ENCODE measurements at places on chromosomes 7 and 10.

- no peak for DNase-seq
These were observed 201.0 kb upstream of the IMMP2L start for GRCh38 chr7:111763221-111763801.

DNA sequence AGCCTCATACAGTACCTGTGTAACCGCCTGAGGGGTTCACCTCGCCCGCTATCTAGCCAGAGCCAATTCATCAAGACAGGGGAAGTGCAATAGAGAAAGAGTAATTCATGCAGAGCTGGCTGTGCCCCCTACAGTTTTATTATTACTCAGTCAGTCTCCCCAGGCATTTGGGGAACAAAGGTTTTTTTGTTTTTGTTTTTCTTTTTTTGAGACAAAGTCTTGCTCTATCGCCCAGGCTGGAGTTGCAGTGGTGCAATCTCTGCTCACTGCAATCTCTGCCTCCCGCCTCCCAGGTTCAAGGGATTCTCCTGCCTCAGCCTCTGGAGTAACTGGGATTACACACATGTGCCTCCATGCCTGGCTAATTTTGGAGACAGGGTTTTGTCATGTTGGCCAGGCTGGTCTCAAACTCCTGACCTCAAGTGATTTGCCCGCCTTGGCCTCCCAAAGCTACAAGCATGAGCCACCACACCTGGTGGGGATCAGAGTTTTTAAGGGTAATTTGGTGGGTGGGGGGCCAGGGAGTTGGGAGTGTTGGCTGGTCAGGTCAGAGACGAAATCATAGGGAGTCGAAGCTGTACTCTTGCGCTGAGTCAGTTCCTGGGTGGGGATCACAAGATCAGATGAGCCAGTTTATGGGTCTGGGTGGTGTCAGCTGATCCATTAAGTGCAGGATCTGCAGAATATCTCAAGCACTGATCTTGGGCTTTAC lies 116.5 kb downstream of the MARCHF5 start:
- DNase-seq = no peak

DNA sequence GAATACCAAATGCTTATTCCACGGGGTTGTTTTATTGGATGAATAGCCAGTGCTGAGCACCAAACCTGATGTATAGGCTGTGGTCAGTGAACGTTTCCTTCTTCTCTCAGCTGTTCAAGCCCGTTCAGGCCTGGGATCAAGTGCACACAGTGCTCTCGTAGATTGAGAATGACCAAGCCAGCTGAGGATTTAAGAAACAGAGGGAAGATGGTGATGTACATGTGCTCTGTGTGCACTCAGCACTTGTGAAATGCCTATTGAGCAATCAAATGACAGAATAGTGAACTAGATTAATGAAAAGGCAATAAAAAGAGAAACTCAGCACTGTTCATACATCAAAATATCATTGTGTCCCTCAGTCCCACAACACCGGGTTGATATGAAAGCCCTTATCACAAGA lies 302.5 kb downstream of the BMPER start:
- no peak for DNase-seq

DNA sequence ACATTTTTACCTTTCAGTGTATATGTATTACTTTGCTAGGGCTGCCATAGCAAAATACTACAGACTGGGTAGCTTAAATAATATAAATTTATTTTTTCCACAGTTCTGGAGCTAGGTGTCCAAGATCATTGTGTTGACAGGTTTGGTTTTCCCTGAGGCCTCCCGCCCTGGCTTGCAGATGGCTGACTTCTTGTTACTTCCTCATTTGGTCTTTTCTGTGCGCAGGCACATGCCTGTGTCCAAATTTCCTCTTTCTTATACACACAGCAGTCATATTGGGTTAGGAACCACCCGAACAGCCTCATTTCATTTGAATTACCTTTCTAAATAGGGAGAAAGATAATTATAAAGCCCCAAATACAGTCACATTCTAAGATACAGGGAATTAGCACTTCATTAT lies 521.6 kb upstream of the SORCS1 start:
- no peak for DNase-seq

- no peak for DNase-seq
These were observed 327.2 kb downstream of the MDFIC start for GRCh38 chr7:115249080-115249479.

DNA sequence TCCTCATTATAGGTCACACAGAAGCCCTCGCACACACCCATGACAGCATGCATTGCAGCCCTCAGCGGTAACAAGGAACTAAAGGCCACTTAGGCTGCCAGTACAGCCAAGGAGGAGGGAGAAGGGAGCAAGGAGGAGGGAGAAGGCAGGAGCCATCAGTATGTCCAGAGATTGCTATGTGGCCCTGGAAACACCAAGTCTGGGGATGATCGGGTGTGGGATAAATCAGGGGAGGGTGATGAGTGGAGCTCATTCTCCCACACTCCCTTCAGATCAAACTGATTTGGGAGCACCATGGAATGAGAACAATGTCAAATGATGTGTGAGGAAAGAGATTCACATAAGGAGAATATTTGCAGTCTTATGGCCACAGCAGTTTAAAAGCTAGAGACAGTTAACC lies 350.9 kb downstream of the TNS3 start:
- DNase-seq = no peak

DNA sequence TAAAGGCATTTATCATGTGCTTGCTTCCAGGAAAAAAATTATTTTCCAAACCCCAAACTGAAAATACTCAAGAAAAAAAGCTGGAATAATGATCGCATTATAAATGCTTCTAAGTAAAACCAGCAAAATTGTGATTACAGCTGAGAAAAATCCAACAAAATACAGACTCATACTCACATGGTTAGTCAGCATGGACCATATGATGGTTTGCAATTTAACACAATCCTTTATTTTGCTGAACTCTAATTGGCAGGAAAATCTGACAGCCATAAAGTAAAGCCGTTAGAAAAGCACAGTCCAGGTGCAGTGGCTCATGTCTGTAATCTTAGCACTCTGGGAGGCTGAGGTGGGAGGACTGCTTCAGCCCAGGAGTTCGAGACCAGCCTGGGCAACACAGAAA lies 59.6 kb downstream of the BRI3 start:
- no peak for DNase-seq

- DNase-seq = no peak
These were observed 54.8 kb upstream of the CALCR start for GRCh38 chr7:93629291-93629801.

- no peak for DNase-seq
These were observed 255.8 kb upstream of the PHYHIPL start for GRCh38 chr10:58920655-58921003.

DNA sequence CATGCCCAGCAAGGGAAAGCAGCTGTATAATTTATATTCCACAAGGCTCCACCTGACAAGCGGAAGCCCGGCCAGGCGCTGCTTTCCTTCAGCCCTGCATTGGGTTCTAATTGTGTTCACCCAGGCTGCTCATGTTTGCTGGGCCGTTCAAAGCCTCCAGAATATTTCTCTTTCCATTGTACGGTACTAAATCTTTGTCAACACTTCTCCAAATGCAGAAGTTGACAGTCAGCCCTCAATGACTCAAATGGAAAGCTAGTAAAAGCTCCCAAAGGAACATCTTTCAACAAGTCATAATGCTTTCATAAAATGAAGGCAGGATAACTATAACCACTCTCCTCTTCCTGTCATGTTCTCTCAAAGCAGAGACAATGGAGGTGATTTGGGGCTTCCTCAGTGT lies 17.8 kb upstream of the CPXM2 start:
- no peak for DNase-seq

GRCh38 chr7:111835066-111835465 lies 272.8 kb upstream of the IMMP2L start:
- DNase-seq = no peak

GRCh38 chr7:142400042-142400533 lies 142.2 kb upstream of the PRSS58 start:
- no peak for DNase-seq

GRCh38 chr7:37209195-37209594 lies 239.5 kb downstream of the ELMO1 start:
- DNase-seq = no peak

DNA sequence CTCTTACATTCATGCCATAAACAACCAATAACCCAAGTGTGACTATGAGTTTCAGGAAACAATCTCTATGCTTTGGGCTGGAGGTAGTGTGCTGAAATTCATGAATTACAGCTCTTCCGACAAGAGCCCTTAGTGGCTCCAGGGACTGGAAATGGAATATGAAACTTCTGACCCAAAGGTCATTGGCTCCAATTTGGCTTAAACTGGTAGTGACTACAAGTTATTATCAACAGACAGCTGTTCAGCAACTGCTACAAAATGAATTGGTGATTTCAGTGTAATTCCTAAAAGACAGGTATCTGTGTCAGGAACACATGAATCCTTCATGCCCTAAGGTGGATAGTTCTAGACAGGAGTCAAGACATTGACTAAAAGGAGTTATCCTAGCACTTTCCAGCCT lies 745.4 kb downstream of the PHTF2 start:
- no peak for DNase-seq

DNA sequence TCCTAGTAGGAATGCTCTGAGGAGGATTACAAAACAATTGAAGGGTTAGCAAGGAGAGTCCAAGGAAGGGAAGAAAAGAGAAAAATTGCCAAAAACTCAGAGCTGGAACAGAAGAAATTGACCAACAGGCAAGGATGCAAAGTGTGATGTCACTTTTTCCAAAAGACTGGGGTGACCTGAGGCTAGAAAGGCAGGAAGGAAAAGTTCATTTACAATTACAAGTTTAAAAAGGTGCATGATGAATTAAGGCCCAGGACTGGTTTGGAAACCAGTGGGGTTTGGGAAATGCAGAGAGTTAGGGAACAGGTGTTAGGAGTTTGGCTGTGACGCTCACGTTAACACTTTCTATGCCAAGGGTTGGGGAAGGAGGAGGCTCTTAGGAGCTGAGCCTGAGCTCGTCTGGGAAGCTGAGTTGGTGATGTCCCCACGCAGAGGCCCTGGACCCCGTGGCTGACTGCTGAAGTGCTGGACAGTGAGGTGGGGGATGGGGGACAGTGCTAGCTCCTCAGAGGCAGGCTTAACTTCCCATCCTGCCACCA lies 92.6 kb upstream of the PODXL start:
- DNase-seq = no peak

- DNase-seq = no peak
These were observed 386.9 kb downstream of the POM121L12 start for GRCh38 chr7:53422291-53422690.

DNA sequence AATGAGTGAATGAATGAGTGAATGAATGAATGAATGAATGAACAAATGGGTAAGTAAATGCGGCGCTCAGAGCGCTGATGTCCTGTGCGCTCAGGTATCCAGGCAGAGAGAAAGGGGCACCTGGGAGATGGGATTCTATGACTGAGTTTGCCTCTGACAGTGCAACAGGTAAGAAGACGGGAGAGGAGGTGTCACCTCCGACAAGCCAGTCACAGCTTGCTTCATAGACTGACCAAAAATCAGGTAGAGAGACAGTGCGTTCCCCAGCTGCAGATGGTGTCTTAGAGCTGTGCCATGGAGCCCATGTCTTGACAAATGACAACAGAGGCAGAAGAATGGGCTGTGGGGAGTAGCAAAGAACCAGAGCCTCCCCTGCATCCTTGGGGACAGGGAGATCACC lies 327.3 kb downstream of the FGFR2 start:
- DNase-seq = no peak

GRCh38 chr7:24299192-24299591 lies 15.2 kb downstream of the NPY start:
- DNase-seq = no peak

GRCh38 chr7:7923818-7924217 lies 44.8 kb upstream of the GLCCI1 start:
- no peak for DNase-seq

DNA sequence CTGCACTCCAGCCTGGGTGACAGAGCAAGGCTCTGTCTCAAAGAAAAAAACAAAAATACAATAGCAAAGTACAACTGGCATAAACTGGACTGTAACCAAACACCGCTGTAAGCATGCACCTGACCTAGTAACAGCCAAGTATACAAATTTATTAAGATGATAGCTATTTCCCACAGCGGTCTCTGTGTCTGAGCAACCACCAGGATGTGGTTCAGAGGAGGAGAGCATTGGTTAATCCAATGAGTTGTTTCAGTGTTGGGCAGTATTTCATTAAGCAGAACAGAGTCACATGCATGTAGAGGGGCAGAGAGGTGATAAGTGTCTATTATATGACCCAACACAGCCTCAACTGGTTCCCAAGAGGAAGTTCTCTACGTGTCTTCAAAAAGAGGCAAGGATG lies 4.0 kb downstream of the SLC16A12 start:
- DNase-seq = no peak

DNA sequence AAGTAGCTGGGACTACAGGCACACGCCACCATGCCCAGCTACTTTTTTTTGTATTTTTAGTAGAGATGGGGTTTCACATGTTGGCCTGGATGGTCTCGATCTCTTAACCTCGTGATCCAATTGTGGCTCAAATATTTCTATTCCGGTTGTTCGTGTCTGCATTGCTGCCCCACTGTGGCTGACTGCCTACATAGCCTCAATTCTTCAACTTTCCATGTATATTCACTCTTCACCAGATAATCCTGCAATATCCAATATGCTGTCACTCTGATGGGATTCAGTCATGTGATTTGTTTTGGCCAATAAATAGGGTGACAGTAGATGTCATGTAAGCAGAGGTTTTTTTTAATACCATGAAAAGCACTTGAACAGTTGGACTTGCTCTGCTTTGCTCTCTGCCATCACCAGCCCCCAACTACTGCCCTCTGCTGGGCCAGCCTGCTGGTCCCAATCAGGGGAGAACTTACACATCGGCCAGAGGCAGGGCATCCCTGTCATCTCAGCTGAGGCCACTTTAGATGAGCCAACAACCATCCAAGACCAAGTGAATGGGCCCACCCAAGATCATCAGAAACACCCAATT lies 56.7 kb downstream of the NSUN6 start:
- DNase-seq = no peak

DNA sequence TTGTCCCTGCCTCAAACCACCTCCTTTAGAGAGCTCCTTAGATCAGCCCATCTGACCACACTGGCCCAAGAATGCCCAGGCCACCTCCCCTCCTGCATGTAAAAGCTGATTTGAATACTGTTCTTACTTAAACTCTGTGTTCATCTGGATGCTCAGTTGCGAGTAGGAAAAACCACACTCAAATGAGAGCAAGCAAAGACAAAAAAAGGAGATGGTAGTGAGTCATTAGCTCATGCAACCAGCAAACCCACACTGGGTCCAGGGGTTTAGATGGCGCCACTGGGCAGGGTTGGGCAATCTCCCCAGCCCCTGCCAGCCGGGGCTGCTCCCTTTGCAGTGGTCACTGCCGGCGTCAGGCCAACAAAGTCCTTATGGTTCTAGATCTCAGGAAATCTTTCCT lies 32.7 kb downstream of the TSPAN15 start:
- no peak for DNase-seq

DNA sequence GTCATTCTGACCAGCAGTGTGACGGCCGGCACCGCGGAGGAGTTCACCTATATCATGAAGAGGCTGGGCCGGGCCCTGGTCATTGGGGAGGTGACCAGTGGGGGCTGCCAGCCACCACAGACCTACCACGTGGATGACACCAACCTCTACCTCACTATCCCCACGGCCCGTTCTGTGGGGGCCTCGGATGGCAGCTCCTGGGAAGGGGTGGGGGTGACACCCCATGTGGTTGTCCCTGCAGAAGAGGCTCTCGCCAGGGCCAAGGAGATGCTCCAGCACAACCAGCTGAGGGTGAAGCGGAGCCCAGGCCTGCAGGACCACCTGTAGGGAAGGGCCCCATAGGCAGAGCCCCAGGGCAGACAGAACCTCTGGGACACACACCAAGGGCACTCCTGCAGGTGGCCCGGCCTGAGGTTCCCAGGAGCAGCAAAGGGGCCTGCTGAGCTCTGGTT lies 9.0 kb downstream of the RBP3 start:
- no peak for DNase-seq

Data from activated T-cell treated with anti-CD3 and anti-CD28 coated beads for 48 hours (primary cell).